Stimulated activated CD8-positive, alpha-beta memory T cell treated with anti-CD3 and anti-CD28 coated beads, Interleukin-12 subunit alpha, Interleukin-12 subunit beta, amount 100 ng/mL, for 1 hour (primary cell): ENCODE measurements at places on chromosomes 7 and 10.
A peak's percentile ranks its signal among the peaks of the same experiment; 100 is the strongest.

DNA sequence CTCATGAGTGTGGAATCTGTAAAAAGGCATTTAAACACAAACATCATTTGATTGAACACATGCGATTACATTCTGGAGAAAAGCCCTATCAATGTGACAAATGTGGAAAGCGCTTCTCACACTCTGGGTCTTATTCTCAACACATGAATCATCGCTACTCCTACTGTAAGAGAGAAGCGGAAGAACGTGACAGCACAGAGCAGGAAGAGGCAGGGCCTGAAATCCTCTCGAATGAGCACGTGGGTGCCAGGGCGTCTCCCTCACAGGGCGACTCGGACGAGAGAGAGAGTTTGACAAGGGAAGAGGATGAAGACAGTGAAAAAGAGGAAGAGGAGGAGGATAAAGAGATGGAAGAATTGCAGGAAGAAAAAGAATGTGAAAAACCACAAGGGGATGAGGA is 207.7 kb downstream of the ZEB1 start:
- no peak for DNase-seq

GRCh38 chr7:157401567-157402387 is 65.0 kb downstream of the DNAJB6 start:
- no peak for DNase-seq

GRCh38 chr7:10300577-10300976 is 673.1 kb upstream of the PHF14 start:
- DNase-seq = no peak

DNA sequence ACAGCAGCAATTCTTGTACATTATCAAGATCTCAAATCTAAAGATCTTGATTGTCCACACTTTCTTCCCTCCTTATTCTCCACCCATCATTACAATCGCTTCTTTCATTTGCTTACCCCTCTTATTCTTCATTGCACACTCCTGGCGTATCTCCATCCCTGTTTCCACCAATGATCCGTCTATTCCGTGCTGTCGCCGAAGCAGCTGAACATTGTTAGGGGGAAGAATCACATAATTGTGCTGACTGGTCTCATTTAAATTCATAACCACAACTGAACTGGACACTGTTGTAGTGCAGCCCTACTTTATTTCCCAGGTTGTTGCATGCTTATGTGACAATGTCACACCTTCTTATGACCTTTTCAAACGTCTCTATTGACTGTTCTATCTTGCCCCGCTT is 18.9 kb upstream of the NRP1 start:
- no peak for DNase-seq

- no peak for DNase-seq
These were observed 42.5 kb downstream of the AVL9 start for GRCh38 chr7:32537760-32538159.

GRCh38 chr7:95056901-95057300 is 149.5 kb downstream of the PPP1R9A start:
- no peak for DNase-seq

- no peak for DNase-seq
These were observed at the start of gene AKR1C3 for GRCh38 chr10:5094265-5095205. Gene AKR1C3, plus strand, starts transcription at chr10:5094414. Its CDS starts 31 bp downstream, at chr10:5094445.

DNA sequence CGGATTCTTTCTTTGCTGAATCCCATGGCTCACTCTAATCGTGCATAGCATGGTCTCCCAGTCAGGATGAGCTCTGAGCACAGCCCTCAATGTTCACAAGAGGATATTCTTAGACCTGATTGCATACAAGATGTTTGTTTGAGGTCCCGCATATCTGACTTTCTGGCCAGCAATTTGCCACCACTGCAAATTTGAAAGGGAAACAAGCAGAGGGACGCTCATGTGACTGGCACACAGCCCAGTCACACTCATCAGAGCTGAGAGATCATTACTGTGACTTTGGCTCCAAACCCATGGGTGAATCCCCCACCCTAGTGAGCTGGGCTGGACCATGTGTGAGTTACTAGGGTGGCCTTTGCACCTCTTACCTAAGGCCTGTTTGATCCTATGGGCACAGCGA is 9.9 kb downstream of the TAS2R41 start:
- no peak for DNase-seq

DNA sequence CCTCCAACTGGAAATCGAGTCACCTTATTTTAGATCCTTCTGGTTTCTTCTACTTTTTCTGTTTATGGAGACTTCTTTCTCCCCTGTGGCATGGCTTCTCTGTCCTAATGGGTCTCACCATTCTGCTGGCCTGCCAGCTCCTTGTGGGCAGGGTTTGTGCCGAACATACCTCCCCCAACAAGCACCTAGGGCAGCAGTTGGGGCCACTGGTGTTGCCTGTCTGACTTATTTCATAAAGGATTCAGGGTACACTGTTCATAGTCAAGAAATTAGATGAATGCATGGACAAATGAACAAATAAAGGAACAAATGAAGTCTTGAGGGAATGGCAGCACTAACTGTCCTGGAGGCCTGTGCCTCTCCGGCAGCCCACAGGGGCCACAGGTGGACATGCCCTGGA is 55.6 kb upstream of the DOCK1 start:
- no peak for DNase-seq

DNA sequence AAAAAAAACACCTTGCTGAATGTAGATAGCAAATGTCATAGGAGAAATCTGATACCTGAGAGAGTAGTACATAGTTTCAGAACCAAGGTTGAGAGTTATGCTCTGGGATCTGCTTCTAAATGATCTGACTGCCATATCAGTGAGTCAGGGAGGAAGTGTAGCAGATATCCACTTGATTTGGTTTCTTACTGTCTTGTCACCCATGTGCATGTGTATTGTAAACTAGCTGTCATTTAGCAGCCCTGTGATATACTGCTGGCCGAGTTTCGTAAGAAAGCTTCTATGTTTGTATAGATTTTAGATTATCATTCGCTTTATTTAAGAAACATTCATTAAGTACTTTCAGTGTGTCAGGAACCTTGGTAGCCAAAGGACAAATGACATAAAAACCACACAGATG is 42.0 kb downstream of the SP4 start:
- DNase-seq = no peak

- DNase-seq = no peak
These were observed 47.9 kb downstream of the COL1A2 start for GRCh38 chr7:94442639-94443038.

GRCh38 chr7:21938463-21938862 is 7.2 kb downstream of the CDCA7L start:
- DNase-seq = no peak

DNA sequence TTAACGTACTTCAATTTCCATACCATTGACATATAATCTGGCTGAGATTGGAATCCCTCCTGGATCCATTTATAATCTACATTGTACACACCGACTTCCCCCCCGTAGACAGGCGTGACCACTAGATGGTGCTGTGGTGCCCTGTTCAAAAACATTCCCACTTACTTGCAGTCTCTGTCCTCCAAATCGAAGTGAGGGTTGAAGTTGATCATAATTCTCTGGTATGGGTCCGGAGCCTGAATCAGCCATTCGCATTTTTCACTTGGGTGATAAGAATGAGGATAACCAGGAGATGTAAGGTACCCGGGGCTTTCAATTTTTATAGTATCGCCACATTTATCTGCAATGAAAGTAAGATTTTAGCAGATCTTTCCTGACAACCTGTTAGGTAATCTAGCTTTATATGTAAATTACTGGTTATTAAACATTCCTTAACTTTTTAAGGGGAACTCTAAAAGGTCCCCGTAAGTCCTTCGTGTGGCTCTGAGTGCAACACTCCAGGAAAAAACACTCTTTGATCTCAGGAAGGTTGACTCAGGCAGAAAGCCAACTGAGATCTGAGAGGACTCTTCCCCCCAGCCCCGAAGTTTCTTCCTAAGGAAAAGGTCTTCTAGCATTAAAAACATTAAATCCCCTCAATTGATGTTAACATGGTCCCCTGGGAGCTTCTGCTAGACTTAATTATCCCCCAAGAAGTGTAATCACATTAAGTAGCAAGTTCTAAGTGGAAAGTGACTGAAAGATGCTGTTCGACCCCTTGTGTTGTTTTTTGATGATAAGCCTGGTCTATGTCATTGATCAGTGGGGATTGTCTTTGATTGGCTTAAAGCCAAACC is 3.7 kb downstream of the NRP1 start:
- DNase-seq = peak; percentile 71

- no peak for DNase-seq
These were observed 66.6 kb upstream of the MGMT start for GRCh38 chr10:129400426-129400825.

GRCh38 chr7:37590824-37591223 is 92.7 kb upstream of the GPR141 start:
- no peak for DNase-seq

- no peak for DNase-seq
These were observed 21.4 kb downstream of the KDM7A start for GRCh38 chr7:140155428-140155827.

DNA sequence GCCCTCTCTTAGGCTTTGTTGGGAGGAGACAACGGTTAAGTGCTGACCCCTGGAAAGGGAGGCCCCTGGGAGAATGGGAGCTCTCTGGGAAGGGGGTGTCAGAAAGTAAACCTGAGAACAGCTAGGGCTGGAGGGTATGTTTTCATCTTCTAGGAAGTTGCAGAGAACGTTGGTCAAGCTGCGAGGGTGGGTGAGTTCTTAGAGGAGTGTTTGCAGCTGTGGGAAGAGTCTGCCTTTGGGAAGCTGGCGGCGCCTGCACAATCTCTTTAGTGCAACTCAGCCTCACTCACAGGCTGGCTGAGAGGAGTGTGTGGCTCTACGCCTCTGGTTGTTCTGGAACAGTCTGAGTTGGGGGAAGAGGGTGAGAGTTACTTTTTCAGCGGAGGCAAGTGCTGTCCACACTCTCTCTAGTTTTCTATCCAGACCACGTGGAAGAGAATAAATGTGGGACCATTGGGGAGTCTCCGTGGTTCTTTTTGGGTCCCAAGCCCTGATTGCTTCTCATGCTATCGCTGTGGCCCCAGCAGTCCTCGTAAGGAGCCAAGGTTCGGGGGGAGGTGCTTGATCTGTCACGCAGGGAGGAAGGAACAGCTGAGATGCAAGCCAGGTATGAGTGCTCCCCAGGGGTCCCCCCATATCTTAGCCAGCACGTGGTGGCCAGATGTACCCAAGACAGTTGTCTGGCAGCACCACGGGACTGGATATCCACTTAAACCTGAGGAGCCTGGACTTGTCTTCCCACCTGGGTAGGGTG is 237.2 kb downstream of the BUB3 start:
- no peak for DNase-seq

- DNase-seq = no peak
These were observed 561.2 kb upstream of the MKI67 start for GRCh38 chr10:128687408-128687807.

- no peak for DNase-seq
These were observed 315.8 kb upstream of the TPK1 start for GRCh38 chr7:145151676-145152075.

GRCh38 chr10:85622425-85622824 is 744.2 kb downstream of the GRID1 start:
- no peak for DNase-seq

- DNase-seq = no peak
These were observed 20.6 kb downstream of the SHTN1 start for GRCh38 chr10:116984202-116984990.

DNA sequence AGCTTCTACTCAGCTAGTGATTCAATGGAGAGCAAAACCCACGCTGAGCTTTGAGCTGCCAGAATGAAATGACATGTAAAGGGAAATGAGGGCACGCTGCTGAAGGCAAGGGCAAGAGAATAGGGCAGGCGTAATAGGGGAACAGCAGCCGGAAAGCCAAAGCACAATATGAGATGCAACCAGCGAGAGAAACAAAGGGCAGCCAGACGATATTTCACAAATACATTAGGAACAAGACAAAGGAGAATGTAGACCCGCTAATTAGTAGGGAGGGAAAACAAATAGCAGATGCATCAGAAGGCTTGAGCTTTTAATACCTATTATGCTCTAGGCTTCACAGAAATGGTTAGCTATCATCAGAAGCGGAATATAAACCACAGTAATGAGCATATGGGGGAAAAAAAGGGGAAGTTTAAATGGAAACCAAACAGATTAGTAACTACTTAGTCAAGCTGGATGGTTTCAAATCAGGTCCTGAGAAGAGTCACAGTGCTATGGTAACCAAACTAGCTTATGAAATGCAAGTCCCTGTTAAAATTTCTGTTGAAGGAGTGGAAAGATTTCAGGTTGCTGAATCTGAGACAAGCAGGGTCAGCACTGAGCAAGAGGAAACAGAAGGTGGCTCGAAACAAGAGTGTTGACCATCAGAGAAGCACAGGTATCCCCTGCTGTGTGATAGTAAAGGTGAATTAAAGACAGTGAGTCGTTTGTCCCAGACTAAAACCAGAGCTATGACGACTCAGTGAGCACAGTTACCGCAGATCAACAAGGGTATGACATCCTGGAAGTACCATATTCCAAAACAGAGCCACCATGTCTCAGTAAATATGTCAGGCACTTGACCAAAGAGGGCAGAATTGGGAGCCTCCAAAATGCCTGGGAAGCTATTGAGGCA is 496.9 kb upstream of the CELF2 start:
- DNase-seq = no peak

DNA sequence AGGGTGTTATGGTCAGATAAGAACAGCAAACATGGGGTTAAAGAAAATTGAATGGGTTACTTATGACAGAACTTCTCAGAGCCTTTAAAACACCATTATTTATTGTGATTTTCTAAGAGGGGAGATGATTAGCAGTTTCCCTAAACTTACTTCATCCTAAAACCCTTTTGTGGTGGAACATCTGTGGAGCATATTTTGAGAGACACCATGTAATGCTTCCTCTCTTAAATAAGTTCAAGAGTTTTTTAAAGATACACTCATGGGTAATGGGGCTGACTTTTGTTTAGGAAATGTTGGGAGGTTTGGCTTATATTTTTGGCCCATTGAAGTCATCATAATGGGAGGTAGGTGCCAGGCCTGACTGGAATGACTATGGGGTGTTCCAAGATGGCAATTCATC is 8.4 kb upstream of the PDCD4 start:
- no peak for DNase-seq

DNA sequence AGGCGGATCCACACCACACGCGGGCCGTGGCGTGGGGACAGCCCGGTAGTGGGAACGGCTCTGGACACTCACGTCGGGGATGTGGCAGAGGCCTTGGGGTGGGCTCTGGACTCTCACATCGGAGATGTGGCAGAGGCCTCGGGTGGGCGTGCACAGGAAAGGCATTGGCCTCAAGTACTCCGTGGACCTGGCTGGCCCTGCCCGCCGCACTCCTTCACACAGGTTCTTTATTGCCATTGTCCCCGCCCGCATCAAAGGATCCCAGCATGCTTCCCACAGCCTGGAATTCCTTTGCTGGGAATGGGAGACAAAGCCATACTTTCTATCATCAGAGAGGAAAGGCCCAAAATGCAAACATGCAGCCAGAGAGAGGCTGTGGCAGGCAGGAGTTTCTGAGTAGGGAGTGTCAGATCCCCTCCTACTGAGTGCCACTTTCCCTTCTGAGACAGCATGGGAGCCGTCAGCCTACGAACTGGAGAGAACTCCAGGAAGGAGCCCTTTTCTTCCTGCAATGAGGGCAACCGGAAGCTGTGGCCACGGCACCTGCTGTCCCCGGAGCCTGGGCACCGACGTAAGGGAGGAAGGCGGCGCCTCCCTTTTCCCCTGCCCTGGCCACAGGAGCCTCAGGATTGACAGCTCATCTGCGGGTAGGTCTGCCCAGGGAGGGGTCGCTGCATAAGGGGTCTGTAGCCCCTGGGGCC is 51.5 kb downstream of the RBM17 start:
- DNase-seq = no peak
